ENCODE measurements at places on chromosomes 2 and 18.

- DNase-seq: no peak
Observed at GRCh38 chr2:68387408-68388350, 22.6 kb downstream of the PLEK start.

DNA sequence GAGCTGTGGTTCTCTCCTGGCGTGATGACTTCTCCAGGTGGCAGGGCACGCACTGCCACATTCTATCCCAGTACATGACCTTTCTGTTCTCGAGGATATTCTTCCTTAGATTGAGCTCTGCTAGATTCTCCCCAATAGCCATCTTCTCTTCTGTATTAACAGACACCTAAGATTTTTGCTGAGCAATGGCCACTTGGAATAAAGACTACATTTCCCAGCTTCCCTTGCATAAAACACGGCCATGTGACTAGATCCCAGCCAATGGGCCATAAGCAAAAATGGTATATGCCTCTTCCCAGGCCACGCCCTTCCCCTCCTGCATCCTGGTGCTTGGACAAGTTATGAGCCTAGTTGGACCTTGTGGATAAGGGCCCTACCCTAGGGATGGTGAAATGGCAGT, 82.1 kb downstream of the EIF2AK3 start:
- DNase-seq: no peak

DNA sequence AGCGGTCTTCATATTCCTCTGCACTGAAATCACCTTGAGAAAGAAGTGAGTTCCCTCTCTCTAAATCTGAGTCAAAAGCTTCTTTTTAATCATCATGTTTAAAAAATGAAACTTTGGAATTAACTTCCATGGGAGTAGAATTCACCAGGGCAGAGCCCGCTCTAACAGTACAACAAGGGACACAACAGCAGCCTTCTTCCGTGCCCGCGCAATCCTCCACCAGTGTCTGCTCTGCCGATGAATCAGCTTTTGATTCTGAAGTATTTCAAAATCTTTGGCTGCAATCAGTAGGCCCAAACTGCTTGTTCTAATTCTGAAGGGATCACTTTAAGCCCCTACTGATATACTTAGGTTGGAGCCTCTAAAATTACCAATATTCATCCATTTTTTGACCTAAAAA, 76.9 kb downstream of the USP40 start:
- no peak for DNase-seq

DNA sequence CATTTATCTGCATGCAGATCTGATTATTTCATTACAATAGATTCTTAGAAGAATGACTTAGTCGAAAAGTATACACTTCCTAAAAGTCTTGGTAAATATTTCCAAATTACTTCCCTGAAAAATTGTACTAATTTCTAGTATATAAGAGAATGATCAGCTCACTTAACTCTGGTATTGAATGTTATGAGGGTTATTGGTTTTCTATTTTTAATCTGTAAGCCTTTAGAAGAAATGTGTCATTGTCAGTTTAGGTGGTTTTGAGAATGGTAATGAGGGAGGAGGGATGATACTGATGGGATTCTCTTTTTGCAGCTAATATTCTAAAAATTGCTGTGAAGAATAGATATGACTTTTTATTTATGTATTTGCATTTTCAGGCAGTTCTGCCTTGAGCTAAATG, 23.9 kb downstream of the MOB4 start:
- DNase-seq: no peak

DNA sequence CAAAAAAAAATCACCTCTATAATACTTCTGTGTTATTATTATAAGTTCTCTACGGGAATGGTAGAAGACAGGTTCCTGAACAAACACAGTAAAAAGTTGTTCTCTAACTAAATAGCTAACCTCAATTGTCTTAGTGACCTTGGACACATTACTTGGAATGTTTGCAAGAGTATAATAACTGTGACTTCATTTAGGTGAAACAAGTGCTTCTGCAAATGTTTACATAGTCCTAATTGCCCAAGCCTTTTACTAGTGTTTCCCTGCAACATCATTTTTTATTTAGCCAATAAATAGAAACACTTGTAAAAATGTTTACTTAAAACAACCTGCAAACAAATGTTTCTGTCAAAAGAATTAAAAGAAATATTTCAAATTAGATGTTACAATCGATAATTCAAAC, 9.9 kb downstream of the PLEKHM3 start:
- DNase-seq: no peak

- DNase-seq: no peak
Observed at GRCh38 chr2:85748039-85748734, 5.6 kb upstream of the ATOH8 start.

DNA sequence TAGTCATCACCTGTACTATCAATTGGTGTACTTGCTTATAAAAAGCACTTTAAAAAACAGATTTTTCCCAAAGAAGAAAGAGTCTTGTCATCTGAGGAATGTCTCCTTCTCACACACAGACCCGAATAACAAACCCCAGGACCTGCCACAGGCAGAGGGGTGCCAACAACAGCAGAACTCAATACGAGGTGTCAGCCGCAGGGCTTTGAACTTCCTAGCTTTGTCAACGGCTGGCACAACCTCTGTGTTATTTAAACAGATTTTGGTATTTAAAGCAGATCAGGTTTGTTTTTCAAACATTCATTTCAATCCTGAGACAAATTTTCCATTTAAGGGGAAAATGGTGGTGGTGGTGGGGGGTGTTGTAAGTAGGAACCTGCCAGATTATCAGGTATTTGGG, 138.4 kb upstream of the RIOK3 start:
- no peak for DNase-seq

GRCh38 chr2:216133397-216133796, 24.2 kb downstream of the XRCC5 start:
- DNase-seq: no peak

- DNase-seq: no peak
Observed at GRCh38 chr18:7064346-7064745, 53.3 kb downstream of the LAMA1 start.
